ENCODE measurements at places on chromosomes 2 and 18.

- DNase-seq = no peak
- peaks cover 86% of the 10 kb centered on the region for H3K4me1 ChIP-seq
- no peaks in the 10 kb centered on the region for H3K36me3 ChIP-seq
- peak overlapping the region; percentile 97 for H3K27ac ChIP-seq
- no peak overlapping the region for H3K4me3 ChIP-seq
Observed at GRCh38 chr2:20616341-20616871, 34.5 kb downstream of the HS1BP3 start.

DNA sequence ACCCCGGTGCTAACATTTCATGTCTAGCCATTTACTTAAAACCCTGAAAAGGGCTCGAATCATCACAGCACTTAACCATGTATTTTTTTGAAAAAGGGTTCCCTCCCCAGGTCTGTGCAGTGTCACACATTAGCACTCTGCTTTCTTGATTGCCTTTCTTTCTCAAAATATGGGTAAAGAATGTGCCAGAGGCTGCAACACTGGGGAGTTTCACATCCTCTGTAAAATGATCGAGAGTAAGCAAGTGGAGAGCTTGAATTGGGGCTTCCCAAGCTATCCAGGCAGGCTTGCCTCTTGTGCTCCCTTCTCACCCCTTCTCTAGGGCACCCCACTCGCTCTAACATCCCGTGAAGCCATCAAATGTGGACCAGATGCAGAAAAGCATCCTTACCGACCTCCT is 177.0 kb upstream of the CCDC68 start:
- H3K27ac ChIP-seq = no peak overlapping the region
- no peaks in the 10 kb centered on the region for H3K36me3 ChIP-seq
- no peaks in the 10 kb centered on the region for H3K27me3 ChIP-seq
- DNase-seq = no peak

GRCh38 chr2:42939411-42940206 is 147.2 kb upstream of the HAAO start:
- no peaks in the 10 kb centered on the region for H3K36me3 ChIP-seq
- H3K4me1 ChIP-seq = no peaks in the 10 kb centered on the region
- no peak for DNase-seq
- no peak overlapping the region for H3K4me3 ChIP-seq
- no peaks in the 10 kb centered on the region for H3K27me3 ChIP-seq

DNA sequence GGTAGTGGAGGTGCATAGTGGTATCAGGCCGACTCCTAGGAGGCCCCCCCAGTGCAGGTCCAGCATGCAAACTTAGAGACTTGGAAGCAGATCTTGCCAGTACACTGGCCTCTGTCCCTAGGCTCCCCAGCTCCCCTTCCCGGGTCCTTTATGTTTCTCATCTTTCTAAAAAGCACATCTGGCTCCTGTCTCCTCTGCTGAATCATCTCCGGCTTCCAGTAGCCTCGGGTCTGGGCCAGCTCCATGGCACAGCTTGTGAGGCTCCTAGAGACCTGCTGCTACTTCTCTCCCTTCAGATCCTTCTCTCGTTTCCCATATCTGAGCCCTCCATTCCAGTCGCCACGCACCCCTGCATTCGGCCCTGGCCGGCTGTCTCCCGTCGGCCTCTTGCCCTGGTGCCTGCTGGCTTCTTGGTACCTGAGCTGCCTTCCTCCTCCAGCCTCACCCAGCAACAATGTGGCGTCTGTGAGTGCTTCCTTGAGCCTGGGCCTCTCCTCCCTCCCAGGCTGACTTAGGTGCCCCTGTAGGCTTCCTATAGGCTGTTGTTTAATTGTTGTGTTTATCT is 6.6 kb downstream of the TRAF3IP1 start:
- H3K36me3 ChIP-seq = peaks cover 70% of the 10 kb centered on the region
- no peak for DNase-seq
- no peak overlapping the region for H3K4me3 ChIP-seq
- peaks cover under 1% of the 10 kb centered on the region for H3K4me1 ChIP-seq
- no peaks in the 10 kb centered on the region for H3K27me3 ChIP-seq
- no peak overlapping the region for H3K27ac ChIP-seq
